Frontal cortex (tissue), 4 donors: ENCODE measurements at places on chromosomes 16 and 17.

- no peak for DNase-seq
These were observed 168.4 kb downstream of the ENGASE start for GRCh38 chr17:79242873-79243602.

DNA sequence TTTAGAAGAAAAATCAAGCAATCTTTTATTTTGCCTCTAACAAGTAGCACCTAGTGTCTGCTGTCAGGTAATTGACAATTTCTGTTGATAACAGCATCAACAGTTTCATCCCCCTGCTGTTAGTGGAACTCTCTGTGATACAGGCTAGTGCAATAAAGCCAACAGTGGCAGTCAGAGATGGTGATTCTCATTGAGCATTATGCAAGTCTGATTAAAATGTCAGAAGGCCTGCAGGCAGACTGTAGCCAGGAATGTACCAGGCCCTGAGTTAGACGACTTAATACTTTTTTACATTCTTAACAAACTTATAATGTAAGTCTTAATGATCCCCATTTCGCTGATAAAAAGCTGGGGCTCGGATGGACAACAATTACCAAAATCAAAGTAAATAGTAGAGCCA, 14.6 kb downstream of the CYLD start:
- DNase-seq = no peak

- DNase-seq = no peak
These were observed 6.0 kb downstream of the HIC1 start for GRCh38 chr17:2060681-2061440.

DNA sequence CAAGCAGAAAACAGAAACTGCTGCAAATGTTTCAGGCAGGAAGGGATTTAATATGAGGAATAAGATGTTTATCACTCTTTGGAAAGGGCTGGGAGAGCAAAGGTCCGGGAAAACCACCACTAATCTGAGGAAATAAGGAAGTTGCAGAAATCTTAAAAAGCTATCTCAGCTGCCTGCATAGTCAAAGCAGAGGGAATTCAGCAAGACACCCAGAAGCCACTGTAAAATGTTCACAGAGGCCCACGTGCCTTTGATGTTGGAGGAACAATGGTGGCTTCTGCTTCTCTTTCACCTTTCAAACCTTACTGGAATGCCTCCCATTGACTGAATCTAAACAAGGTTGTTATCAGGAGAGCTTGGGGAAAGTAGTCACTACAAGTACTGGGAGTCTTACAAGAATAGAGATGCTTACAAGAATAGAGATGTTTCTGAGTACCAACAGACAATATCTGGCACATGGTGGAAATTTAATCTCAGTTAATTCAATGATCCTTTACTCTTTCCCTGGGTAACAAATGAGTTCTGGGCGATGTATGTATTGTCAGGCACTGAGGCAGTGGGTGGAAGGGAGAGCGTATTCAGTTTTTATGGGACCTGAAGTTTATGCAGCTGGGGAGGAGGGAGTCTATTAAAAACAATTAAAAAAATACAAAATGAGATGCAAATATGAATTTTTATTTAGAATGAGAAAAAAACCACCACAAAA, 56.1 kb upstream of the MED13 start:
- no peak for DNase-seq

DNA sequence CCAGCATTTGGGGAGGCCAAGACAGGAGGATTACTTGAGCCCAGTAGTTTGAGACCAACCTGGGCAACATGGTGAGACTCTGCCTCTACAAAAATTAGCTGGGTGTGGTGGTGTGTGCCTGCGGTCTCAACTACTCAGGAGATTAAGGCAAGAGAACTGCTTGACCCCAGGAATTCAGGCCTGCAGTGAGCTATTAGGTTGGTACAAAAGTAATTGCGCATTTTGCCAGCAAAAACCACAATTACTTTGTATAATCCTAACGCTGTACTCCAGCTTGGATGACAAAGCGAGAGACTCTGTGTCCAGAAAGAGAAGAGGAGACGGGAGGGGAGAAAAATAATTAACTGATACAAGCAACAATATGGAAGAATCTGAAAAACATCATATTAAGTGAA, 32.7 kb downstream of the YWHAE start:
- DNase-seq = no peak

DNA sequence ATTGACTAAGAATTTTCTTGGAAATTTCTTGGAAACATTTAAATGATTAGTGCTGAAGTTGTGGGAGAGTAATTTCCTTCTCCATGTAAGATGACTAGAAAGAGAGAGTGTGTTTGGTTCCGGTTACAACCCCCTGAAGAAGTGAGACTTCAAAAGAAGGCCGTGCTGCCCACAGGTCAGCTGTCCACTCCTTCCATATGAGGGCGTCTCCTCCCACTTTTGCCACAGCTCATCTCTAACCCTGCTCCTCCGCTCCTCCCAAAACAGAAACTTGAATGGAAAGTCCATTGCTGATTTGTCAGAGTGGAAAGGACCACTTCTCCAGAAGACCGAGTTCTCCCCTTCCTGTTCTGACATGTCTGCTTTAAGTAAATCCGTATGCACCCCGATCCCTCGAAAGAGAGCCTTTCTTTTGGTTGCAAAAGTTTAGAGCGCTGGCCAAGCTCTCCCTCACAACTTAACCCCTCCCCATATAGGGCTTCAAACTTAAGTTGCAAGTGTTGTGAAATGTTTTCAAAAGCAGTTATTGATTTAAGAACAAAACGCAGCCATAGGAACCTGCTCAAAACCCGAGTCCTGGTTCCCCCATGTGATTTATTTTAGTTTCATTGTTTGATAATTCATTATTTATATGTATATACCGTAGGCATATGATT, 129.5 kb downstream of the SOCS1 start:
- DNase-seq = no peak

DNA sequence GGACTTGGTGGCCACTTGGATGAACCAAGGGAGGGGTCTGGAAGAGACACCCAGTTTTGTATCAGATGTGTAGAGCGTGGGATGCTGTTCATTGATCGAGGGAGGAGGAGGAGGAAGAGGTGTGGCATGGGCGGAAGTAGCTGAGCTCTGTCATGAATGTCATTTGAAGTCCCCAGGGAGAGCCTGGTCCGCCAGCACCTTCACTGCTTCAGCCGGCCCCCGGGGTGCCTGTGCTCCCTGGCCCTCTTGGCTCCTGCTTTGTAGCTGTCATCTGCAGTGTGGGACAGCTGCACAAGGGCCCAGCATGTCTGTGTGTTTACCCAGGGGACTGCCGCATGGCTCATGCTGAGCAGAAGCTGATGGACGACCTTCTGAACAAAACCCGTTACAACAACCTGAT, 75.4 kb upstream of the RBL2 start:
- no peak for DNase-seq

DNA sequence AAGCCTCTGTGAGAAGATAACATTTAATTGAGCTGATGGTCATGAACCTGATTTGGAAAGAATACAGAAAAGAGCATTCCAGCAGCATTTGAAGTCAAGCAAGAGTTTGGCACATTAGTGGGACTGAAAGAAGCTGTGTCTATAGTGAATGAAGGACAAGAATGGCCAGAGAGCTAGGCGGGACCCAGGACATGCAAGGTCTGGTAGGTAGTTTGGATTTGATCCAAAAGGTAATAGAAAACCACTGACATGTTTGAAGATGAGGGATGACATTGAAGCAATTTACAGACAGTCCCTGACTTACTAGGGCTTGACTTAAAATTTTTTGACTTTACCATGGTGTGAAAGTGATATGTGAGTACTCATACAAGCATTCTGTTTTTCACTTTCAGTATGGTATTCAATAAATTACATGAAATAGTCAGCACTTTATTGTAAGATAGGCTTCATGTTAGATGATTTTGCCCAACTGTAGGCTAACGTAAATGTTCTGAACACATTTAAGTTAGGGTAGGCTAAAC, 7.6 kb downstream of the CYB5B start:
- DNase-seq = no peak

- no peak for DNase-seq
These were observed 20.8 kb upstream of the DNAH17 start for GRCh38 chr17:78598013-78598471.

DNA sequence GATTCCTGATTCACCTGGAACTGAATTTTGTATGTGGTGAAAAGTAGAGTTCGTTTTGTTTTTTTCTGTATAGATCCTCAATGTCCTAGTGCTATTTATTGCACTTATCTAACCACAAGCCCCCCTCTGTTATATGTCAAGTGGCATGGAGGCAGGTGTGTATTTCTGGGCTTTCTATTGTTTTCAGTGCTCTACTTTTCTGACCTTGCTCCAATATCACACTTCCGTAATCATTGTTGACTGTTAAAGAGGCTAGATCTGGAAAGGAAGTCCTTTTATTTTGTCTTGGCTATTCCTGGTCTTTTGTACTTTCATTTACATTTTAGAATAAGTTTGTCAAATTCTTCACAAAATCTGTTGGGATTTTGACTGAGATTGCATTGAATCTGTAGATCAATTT, 26.8 kb upstream of the FBXO47 start:
- no peak for DNase-seq

GRCh38 chr16:22356930-22357634, 17.3 kb downstream of the CDR2 start:
- no peak for DNase-seq

DNA sequence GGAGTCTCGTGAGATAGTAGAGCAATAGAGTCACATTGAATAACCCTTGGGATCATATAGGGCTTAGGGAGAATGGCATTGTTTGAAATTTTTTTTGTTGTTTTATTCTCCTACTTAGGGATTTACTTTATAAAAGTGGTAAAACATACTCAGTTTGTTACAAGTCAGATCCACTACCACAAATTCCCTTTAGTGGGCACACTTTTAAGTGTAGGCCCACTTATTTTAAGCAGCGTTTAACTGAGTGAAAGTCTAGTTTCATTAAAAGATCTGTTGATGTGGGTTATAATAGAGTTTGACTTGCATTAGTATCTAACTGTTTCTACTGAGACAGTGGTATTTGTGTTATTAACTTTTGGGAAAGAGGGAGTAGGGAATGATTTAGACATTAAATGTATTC, 49.3 kb downstream of the USP10 start:
- DNase-seq = no peak
